Stomach (tissue), 19 donors: ENCODE measurements at places on chromosomes 3 and 15.
A peak's percentile ranks its signal among the peaks of the same experiment; 100 is the strongest.

GRCh38 chr15:77607111-77607893 is 25.4 kb downstream of the LINGO1 start:
- DNase-seq, result peak; percentile 46

DNA sequence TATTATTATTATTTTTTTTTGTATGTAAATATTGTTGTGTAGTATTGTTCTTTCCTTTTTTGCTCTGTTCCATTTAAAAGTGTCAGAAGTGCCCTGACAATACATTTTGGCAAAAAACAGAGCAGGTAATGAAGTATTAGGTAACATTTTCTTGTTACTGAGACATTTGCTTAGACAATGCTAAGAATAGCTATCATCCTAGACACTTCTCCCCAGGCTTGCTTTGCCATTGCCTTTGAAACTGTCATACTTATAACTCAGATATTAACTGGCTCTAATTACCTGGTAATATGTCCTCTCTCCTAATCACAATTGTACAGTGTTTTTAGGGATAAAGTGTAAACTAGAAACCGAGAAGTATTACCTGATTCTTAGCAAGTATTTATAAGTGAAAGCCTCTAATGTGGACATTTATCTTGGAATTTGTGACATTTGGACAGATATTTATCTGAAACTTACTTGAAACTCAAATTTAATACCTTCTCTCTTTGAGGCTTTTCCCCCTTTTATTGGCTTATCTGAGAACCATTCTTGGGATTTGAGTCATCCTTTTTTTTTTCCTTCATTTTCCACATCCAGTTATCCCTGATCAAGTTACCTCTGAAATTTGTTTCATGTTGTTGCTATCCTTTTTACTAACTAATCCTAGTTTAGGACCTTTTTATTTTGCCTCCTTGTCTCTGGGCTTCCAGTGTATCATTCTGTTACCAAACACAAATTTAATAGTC is 13.1 kb downstream of the ARIH1 start:
- no peak for DNase-seq

DNA sequence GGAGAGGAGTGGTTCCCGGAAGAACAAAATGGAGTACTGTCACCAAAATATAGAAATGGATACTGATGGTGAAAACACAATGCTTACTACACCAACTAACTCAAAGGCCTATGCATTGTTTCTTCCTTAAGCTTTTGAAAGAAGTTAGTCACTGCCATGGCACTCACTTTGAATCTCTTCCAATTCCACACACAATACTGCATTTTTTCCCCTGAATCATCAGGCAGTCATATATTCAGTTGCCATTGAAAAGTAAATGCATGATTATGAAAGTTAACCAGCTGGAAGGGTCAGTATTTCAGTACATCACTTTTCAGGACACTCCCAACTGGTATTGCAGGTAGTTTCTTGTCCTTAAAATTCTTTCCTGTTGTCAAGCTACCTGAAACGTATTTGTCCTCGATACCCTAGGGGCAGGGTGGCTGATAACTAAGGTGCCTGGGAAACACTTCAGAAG is 9.0 kb upstream of the LRRFIP2 start:
- DNase-seq, result peak; percentile 34

GRCh38 chr3:183924956-183925355 is 40.3 kb upstream of the PARL start:
- peak; percentile 78 for DNase-seq

GRCh38 chr3:61626484-61626883 is 65.1 kb downstream of the PTPRG start:
- no peak for DNase-seq

DNA sequence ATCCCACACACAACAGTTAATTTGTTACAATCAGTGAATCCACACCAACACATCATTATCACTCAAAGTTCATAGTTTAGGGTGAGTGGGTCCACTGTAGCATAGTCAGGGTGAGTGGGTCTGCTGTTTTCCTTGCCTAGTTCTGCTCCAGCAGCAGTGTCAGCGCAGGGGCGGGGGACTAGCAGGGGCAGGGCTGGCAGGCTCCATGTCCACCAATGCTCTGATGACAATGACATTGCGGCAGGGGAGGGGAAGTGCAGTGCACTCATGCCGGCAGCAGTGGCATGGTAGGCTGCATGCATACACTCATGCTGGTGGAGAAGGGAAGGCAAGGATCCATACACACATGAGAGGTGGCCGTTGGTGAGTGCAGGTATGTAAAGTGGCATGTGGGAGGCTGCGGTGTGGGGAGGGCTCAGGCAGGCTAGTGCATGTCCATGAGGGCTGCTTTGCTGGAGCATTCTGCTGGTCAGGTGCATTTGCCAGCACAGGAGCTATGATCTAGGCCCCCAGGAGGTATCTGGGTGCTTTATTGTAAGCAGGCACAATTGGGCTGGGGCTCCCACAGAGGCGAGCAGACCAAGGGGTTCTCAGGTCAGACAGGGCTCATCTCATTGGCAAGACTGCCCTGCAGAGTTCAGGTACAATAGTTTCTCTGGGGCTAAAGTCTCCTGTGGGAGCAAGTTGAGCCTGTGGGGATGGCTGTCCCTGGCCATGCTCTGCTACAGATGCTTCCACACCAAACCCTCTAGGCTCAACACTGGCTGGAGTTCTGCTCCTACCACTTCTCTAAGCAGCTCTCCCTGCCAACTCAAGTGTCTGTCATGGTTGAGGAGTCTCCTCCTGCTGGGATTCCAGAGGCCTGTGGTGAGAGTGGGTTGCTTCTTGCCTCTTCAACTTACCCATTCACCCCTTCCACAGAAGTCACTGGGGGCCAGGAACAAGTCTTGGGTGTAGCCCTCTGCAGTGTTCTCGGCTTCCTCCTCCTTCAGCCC is 81.3 kb downstream of the KCNAB1 start:
- no peak for DNase-seq

DNA sequence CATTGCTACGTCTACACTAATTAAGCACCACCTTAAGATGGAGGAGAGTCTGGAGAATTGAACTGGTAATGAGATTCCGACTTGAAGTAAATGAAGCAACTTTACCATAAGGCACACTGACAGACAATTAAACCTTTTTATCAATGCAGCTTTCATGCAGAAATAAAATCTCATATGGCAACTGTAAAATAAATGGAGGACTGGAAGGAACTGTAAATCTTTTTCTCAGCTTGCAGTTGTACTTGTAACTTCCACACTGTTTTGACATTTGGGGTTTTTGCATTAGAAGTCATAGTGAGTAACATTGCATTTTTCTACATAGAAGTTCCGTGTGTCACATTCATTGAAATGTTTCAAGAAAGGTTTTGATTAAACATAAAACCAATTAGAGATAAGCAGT is 705.3 kb downstream of the NLGN1 start:
- DNase-seq, result no peak

DNA sequence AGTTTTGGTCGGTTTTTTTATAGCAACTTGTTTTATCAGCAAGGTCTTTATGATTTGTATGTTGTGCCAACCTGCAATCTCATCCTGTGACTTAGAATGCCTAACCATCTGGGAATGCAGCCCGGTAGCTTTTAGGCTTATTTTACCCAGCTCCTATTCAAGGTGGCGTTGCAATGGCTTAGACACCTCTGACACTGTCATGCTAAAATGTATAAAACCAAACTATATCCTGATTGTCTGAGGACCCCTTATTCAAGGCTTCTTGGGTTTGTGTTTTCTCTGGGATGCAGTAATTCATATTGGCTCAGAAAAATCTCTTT is 209.0 kb upstream of the ALCAM start:
- DNase-seq, result no peak

GRCh38 chr3:3744826-3745225 is 54.4 kb upstream of the LRRN1 start:
- no peak for DNase-seq

- no peak for DNase-seq
Measured at GRCh38 chr15:52466716-52467115, 62.0 kb downstream of the MYO5A start.

- no peak for DNase-seq
Measured at GRCh38 chr3:196914866-196915265, 27.5 kb downstream of the NCBP2 start.

DNA sequence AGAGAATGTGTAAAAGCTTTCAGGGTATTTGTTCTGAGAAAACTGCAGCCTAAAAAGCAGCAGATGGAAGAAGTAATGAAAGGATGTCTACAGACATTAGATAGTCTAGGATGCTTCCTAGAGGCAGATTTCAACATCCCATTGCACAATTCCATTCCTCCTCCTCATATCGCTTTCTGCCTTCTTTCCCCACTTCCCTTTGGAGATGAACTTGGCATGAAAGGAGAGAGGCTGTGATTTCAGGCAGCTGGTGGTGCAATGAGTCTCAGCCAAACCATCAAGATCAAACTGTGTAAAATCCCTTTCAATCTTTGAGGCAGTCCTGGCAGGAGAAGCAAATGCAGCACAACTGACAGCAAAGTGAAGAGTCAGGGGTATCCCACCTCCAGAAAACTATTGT is 438.7 kb upstream of the KCNMB2 start:
- peak; percentile 56 for DNase-seq

DNA sequence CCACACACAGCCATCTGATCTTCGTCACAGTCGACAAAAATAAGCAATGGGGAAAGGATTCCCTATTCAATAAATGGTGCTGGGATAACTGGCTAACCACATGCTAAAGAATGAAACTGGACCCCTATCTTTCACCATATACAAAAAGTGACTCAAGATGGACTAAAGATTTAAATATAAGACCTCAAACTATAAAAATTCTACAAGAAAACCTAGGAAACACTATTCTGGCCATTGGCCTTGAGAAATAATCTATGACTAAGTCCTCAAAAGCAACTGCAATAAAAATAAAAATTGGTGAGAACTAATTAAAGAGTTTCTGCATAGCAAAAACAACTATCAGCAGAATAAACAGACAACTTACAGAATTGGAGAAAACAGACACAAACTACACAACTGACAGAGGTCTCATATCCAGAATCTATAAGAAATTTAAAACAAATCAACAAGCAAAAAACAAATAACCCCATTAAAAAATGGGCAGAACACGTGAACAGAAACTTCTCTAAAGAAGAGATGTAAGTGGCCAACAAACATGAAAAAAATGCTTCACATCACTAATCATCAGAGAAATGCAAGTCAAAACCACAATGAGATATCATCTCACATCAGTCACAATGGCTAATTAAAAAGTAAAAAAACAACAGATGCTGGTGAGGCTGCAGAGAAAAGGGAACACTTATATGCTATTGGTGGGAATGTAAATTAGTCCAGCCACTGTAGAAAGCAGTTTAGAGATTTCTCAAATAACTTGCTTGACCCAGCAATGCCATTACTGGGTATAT is 104.0 kb downstream of the NR1I2 start:
- no peak for DNase-seq

DNA sequence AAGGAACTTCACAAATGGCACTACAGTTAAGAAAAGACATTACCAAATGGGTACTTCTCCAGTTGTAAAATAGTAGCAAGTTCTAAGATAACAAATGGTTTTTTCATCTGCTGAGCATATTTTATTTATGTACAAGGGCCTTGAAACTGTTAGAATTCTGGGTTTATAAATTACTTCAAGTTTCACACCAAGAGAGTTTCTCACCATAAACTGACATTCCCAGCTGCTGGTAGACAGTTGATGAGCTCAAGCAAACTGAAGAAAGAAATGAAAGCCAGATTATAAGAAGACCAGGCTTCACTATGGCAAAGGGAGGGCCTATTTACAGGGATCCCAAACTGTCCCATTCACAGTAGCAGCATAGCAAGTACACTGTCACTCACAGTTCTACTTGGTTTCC is 99.8 kb downstream of the DHX30 start:
- no peak for DNase-seq

DNA sequence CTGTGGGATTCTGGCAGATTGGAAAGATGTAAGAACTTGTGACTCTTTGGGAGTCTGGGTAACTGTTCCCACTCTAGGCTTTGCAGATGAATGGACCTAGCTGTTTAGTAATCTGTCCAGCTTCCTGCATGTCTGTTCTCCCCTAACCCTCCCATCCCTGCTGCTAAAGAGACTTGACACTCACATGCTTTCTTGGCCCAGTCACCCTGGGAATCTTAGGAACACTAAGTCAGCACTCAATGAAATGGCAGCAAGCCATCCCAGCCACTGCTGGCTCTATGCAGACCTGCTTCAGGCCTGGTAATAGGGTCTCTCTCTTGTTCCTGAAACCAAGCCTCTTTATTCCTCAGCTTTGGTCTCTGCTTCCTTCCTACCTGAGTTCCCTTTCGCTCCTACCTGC is 63.7 kb upstream of the THSD4 start:
- DNase-seq, result peak; percentile 24

- no peak for DNase-seq
Measured at GRCh38 chr15:74336061-74337005, 31.1 kb downstream of the CYP11A1 start.

DNA sequence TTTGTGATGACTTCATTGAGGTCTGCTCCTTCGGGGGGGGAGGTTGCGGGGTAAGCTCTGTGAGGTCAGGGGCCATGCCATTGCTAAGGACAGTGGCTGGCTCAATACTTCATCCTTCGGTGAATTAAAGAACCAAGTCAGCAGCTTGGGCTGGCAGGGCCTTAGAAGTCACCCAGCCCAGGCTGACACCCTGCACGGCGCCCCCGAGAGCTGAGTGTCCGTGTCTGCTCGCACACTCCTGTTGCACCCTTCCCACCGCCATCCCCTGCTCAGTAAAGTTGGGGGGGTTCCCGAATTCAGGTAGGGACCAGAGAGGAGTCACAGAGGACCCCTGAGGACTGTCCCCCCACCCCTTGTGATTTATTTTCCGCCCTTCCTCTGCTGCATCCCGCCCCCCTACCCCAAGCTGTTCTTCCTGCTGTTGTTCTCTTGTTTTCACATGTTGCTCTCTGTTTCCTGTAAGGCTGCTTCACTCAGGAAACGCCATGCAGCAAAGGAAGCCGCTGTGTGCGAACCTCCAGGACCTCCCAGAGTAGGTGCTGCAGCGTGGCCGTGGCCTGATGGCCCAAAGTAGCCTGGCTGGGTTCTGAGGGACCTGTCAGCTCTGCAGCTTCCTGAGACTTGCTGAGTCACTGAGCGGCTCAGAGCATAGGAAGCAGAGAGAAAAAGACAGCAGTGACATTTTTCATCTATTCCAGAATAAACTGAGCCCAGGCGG is 14.4 kb downstream of the EFCC1 start:
- DNase-seq, result peak; percentile 73

DNA sequence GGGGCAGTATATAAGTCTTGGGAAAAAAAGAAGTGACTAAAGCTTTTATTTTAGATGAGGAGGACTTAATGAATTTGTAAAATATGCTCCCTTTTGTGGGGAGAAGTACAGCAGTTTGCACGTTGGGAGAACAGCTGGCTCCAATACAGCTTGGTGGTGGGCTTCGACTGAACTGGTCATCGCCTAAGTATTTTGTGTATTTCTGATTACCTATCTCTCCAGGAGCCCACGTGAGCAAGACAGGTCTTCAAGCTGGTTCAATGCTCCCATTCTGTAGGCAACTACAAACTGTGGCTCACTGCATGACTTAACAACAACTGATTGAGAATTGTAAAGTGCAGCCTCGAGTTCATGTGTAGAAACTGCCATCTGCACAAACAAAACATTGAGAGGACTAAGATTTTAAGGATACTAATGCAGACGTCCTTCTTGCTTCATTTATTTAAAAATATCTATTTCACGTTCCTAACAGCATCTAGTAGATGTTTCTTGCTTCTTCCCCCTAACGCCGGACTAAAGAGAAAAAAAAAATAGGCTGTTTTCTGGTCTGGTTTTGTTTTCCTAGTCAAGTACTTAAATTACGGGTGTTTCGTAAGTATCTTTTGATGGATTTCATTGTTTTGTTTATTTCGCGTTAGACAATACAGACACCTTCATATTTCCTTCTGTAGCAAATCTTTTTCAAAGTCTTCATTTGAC is 1.4 kb upstream of the GREM1 start:
- no peak for DNase-seq

GRCh38 chr15:67190813-67191212 is 63.6 kb downstream of the AAGAB start:
- DNase-seq, result no peak

- DNase-seq, result no peak
Measured at GRCh38 chr3:184781801-184782200, 30.2 kb upstream of the VPS8 start.
